ENCODE measurements at places on chromosomes 1 and 21.
A peak's percentile ranks its signal among the peaks of the same experiment; 100 is the strongest.

GRCh38 chr1:240190881-240191401, 99.3 kb downstream of the FMN2 start:
- peak; percentile 96 for DNase-seq

GRCh38 chr1:248842781-248843331, 4.8 kb downstream of the ZNF672 start:
- DNase-seq = no peak

GRCh38 chr21:23534850-23535249, 2072.4 kb downstream of the MRPL39 start:
- no peak for DNase-seq

DNA sequence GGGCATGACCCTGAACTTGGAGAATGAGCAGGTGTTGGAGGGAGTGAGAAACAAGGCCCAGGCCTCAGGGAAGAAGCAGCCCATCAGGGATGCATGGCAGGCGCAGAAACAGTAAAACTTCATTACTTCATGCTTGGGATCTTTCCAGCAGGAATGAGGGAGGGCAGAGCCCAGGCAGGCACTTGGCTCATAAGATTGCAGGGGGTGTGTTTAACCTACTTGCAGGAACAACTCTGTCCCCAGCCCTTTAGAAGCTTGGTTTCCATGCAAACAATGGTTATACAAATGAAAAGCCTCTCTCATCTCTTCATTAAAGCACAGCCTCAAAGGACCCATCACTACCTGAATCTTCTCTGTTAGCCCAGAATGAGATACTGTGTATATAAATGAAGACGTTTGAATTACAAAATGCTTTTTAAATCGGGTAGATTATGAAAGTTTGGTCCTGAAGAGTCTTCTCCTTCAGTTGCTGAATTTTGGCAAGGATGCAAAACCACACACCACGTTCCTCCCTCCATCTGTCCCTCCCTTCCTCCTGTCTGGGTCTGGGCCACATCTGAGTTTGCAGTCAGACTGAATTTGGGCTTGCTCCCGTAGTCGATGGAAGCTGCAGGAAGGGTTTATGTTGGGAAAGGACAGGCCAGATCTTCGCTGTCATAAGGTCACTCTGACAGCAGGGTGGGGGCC, 154.4 kb upstream of the KLHDC7A start:
- no peak for DNase-seq

- no peak for DNase-seq
Measured at GRCh38 chr1:206558794-206559671, 51.7 kb downstream of the RASSF5 start.

GRCh38 chr1:117860896-117861610, 68.4 kb downstream of the GDAP2 start:
- DNase-seq = peak; percentile 91

DNA sequence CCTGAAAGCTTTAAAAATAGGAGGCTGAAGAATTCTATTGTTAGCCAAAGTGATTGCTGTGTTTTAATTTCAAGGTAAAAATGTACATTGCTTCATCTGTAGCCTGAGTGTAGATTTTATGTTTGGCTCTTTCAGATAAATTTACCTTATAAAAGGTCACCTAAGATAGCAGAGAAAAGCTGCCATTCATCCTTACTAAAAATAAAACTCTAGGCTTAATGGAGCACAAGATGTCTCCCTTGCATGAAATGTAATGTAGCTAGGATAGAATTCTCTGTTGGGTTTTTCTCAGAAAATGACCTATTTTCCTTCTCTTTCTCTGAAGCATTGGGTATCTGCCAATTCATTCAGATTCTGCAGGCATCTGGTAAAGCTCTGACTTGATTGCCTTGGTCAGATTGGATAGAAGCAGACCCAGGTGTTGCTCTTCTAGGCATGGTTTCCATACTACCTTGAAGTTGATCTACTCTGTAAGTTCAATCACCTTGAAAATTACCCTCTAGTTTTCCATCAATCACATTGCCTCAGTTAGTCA, 176.6 kb upstream of the GORAB start:
- DNase-seq = no peak

DNA sequence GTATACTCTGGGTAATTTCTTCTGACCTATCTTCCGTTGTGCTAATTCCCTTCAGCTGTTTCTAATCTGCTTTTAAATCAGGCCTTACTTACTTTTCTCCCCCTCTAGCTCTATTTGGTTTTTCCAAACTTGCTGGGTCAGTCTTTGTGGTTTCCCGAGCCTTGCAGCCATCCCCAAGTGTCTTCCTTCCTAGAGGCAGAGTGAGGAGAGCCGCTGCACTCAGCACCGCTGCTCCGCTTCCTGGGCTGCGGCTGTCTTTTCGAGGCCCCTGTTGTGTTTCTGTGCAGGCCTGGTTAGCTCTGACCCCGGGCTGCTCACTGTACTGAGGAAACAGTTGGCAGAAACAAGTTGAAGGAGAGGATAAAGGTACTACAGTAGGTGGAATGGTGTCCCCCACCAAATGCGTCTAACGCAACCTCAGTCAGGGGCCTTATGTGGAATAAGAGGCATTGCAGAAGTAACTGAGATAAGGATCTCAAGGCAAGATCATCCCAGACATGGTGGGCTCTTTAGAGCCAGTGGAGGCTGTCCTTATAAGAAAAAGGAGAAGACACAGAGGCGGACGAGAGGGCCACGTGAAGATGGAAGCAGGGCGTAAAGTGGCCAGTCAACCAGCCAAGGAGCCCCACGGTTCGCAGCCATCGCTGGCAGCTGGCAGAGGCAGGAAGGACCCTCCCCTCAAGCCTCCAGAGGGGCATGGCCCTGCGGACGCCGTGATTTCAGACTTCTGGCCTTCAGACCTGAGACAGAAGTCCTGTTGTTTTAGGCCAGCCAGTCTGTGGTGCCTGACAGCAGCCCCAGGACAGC, 10.5 kb downstream of the WNT9A start:
- DNase-seq = no peak

DNA sequence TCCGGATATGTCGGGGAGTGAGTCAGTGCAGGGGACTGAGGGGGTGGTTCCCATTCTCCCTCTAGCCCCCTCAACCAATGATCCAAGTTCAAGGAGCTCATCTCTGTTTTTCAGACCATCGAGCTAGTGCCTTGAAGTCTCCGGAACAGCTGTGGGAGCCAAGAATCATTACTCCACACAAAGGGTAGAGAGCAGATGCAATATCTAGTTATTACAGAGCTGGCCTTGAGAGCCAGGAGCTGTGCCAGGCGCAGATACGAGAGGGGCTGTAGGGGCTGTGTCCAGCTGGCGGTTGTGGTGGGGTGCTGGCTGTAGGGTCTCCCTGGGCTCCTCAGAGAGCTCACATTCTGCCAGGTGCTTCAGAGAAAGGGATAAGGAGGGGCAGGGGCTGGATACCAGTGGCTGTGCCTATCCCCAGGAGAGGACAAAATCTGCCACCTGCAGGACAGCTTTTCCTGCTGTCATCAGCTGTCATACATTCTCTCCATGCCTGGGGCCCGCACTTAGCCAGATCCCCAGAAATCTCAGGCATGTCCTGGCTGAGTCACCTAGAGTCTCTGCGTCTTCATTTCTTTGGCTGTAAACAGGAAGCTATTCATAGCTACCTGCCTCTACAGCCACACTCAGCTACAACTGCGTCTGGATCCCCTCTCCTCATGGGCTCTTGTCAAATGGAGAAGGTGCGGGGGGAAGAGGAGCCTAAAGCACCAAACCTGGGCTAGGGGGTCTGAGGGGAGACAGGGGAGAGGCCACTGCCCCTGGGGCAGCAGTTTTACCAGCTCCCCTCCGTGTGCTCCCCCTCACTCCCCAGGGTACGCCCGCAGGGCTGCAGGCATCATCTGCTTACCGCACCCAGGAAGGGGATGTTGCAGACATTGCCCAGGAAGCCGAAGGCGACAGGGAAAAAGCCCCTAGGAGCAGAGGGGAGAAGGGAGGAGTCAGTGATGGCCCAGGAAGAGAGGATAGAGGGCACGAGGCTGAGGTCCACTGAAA, 2.4 kb upstream of the KISS1 start:
- no peak for DNase-seq

- DNase-seq = no peak
Measured at GRCh38 chr1:245614476-245614875, 459.7 kb downstream of the KIF26B start.

- DNase-seq = peak; percentile 59
Measured at GRCh38 chr1:115977499-115978258, 1.4 kb downstream of the SLC22A15 start.

GRCh38 chr1:240138867-240139266, 47.2 kb downstream of the FMN2 start:
- no peak for DNase-seq

DNA sequence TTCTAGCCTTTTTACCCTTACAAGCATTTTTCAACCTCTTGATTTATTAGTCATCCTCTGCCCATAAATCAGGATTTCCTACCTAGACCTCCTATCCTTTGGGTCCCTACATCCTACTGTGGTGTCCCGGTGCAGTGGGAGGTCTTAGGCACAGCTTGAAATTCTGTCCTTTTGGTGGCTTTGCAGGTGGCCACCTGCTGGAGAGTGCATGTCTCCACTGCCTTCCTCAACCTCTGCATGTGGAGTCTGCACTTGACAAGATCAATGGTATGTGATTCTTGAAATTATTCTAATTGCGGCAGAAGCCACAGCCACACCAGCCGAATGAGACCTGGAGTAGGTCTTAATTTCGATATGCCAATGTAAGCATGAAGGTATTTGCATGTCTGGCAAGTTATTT, 11.4 kb upstream of the KCNA3 start:
- DNase-seq = no peak

- no peak for DNase-seq
Measured at GRCh38 chr21:45393833-45394638, 10.9 kb upstream of the COL18A1 start.

DNA sequence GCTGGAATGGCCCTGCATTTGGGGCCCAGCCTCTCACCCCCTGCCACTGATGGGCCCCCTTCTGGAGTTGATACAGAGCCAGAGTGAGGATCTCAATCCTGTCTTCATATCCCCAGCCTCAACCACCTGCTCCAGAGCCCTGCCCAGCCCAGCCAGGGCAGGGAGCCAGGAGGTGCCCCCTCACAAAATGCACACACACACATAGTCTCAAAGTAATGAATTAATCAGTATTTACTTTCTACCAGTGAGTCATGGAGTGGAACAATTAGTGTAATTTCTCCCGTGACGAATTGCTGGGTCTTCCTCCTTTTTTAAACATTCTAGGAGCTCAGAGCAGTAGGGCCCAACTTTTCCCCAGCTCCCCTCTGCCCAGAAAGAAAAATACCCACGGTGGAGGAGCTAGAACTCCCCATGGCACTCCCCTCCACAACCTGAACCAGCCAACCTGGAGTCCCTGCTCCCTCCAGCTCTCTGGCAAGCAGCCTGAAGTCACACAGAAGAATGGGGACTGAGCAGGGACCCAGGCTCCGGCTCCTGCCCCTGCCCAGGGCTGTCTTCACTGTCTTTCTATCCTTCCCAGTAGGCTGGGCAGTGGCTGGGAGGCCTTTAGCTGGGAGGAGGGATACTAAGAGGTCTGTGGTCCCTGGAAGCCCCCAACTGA, 29.3 kb downstream of the SDC3 start:
- no peak for DNase-seq

GRCh38 chr1:185964946-185965345, 230.8 kb downstream of the HMCN1 start:
- DNase-seq = no peak

DNA sequence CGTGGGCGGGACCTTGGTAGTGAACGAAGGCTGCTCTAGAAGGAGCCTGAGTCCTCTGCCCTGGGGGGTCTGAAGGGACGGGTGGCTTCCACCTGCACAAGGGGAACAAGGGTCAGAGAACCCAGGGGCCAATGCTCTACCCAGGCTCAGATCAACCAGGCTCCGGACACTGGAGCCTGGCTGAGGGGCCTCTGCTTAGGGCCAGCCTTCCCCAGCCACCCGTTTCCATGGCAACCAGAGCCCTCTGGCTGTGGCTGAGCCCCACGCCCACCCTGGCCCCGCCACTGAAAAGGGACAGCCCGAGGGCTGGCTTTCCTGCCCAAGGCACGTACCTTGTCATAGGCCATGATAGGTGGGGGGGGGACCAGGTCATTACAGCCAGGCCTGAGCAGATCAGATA, 724.6 kb downstream of the PTPRU start:
- no peak for DNase-seq

DNA sequence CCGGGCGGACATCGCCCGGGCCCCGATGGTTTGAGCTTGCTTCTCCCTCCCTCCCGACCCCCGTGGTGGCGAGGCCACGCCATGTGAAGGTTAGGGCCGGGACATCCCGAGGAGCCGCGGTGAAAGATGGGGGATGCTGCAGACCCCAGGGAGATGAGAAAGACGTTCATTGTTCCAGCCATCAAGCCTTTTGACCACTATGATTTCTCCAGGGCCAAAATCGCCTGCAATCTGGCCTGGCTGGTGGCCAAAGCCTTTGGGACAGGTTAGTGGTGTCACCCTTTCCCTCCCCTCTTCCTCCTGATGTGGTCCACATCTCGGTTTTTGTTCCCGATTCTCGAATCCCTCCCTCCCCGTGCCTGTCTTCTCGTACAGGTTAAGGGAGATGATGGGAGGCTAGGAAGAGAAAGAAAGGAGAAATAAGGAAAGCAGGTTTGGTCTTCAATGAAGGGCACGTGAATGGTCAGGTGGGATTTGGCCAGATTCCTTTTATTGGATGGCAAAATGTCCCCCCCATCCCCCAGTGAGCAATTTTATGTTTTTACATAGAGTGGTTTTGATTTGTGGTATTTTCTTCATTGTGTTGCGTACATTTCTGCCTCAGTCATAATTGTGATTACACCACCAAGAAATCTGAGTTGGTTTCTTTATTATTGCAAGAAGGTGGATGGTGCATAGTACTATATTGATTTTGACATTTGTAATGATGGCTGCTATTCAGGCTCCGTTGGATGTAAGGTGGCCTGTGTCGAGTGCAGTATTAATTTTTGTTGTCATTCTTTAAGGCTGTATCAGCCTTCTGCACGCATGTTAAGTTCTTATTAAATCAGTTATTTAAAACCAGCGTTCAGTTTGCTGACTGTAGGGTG, 1.2 kb downstream of the CAMSAP2 start:
- DNase-seq = no peak

- no peak for DNase-seq
Measured at GRCh38 chr1:1285611-1286311, 5.5 kb downstream of the SCNN1D start.

DNA sequence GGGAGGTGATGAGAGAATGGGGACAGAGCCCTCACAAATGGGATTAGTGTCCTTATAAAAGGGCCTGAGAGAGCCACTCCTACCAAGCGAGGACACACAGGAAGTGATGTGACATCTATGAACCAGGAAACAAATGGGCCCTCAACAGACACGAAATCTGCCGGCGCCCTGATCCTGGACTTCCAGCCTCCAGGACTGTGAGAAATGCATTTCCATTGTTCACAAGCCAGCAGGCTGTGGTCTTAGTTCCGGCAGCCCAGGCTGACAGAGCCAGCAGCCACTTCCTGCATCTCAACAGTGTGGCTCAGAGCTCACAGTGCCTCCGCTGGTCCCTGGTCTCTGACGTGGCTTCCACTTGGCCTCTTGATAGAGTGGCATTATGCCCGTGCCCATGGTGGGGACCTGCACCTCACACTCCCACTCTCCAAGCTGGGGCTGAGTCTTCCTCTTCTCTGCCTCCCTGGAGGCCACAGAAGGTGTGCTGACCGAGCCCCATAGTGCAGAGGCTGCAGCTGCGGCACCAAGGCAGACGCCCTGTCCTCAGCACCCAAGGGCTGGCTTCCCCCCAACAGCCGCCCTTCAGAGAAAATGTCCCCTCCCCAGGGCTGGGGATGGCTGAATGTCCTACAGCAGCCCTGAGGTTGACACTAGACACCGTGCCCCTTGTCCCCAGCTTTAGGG, 44.9 kb downstream of the ACOT7 start:
- no peak for DNase-seq
